ENCODE measurements at places on chromosomes 6 and 20. TPM values are rescaled to one million over a fixed set of nuclear protein-coding genes. Genes with fewer than 3 reads are reported as not detected.

DNA sequence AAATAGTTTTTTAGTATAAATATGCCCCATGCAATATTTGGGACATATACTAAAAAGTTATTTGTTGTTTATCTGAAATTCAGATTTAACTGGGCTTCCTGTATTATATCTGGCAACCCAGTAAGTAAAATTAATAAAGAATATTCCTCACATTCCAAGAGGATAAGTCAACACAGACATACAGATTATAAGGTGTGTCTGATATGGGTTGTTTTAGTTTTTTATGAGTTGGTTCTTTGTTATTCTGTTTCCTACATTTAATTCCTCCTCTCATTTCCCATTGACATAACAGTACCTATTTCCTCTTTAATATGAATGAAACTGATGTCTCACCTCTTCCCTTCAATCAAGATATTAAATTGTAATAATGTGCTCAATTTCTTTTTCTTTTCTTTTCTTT, 1.7 kb upstream of the PLA2G7 start:
- no peaks in the 10 kb centered on the region for H3K4me1 ChIP-seq
- H3K27ac ChIP-seq = no peak overlapping the region
- H3K4me3 ChIP-seq = no peak overlapping the region
- H3K36me3 ChIP-seq = no peaks in the 10 kb centered on the region
- no peaks in the 10 kb centered on the region for H3K27me3 ChIP-seq

DNA sequence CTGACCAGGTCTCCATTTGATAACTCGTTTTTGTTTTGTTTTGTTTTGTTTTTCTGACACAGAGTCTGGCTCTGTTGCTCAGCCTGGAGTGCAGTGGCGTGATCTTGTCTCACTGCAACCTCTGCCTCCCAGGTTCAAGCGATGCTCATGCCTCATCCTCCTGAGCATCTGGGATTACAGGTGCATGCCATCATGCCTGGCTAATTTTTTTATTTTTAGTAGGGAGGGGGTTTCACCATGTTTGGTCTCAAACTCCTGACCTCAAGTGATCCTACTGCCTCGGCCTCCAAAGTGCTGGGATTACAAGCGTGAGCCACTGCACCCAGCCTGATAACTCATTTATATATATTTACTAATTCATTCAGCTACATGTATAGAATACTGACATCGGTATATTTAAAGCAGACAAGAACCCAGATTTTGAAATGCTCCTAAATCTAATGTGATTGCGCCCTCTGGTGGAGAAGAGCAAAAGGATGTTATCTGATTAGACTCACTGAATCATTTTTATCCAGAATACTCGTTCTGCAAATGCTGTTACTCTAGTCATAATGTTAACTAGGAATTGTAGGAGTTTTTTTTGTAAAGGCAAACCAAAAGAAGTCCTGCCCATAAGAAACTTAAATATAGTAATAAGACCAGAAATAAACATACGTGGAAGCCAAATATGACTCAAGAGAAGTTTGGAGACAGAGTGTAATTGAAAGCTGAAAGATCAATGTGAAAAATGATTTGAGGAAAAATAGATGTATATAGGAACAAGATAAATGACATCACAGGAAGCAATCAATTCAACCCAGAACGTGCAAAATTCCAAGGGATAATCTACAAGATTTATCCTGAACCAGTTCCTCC, 5.3 kb upstream of the COL12A1 start:
- H3K4me3 ChIP-seq = no peak overlapping the region
- DNase-seq = peak; percentile 83

The LPA gene
- total RNA-seq = 7.2 TPM

The CITED2 gene
- total RNA-seq = 70.2 TPM

The EYA2 gene
- total RNA-seq = 14.6 TPM

The POLH gene
- 11.7 TPM for total RNA-seq

The ACTL10 gene
- 55.0 TPM for total RNA-seq

The PKIB gene
- 1.4 TPM for total RNA-seq

The PLCG1 gene
- total RNA-seq = 186 TPM
